KBM-7 (cell line): ENCODE measurements at places on chromosomes 3 and 15.

- DNase-seq = no peak
Measured at GRCh38 chr15:62393196-62393595, 228.1 kb upstream of the C2CD4B start.

- no peak for DNase-seq
Measured at GRCh38 chr15:78322243-78322642, 17.9 kb upstream of the CRABP1 start.

DNA sequence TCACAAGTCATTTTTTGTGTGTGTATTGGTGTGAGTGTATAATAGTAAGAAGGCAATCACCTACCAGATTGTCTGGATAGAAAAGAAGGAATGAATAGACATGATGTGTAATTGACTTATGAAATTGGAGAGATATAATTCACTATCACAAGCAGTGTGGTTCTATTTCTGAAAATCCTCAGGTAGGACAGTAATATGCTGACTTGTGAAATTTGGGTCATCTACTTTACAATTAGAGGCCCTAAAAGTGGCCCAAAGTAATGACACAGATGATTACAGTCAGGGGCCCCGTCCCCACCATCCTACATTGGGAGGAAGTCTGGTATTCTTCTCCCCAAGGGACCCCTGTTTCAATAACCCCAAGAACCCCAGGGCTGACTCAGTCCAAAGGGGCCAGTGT lies 73.6 kb upstream of the SELENOK start:
- no peak for DNase-seq

DNA sequence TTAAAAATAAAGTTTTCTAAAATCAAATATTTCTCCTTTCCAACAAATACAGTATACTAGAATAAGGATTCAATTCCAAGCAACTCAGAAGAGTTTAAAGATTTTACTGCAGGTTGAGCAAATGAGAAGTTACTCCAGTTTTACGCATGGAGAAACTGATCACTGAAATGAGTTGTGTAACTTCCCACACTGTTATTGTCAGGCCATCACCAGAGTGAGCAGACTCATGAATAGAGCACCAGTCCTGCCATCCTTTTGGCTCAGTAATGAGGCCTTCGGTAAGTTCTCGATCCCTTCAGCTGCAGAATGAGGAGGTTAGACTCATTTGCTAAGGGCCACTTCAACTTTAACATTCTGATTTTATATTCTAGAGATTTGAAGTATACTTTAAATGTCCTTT lies 48.1 kb downstream of the OSBPL10 start:
- DNase-seq = no peak

- DNase-seq = no peak
Measured at GRCh38 chr15:45618813-45619212, 16.0 kb upstream of the SQOR start.

- DNase-seq = no peak
Measured at GRCh38 chr15:95975212-95975611, 355.3 kb upstream of the NR2F2 start.

- no peak for DNase-seq
Measured at GRCh38 chr3:177035676-177036075, 161.6 kb downstream of the TBL1XR1 start.

- DNase-seq = no peak
Measured at GRCh38 chr3:129689036-129689435, 82.6 kb upstream of the PLXND1 start.

DNA sequence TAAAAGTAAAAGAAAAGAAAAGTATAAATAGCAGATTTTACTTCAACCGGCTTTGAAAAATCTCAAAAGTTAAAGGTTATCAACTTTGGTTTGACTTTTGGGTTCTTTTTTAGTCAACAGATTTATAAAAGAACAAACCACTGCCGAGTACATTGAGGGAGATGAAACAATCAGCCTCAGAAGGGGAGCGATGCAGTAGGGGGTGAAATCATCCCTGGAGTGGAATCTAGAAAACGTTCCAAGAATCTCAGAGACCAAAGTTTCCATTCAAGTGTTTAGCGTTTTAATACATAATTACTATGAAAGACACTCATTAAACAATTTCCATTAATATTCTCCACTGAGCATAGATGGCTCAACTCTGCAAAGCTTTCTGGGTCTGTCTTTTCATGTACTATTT lies 745.5 kb downstream of the NR2F2 start:
- DNase-seq = no peak

DNA sequence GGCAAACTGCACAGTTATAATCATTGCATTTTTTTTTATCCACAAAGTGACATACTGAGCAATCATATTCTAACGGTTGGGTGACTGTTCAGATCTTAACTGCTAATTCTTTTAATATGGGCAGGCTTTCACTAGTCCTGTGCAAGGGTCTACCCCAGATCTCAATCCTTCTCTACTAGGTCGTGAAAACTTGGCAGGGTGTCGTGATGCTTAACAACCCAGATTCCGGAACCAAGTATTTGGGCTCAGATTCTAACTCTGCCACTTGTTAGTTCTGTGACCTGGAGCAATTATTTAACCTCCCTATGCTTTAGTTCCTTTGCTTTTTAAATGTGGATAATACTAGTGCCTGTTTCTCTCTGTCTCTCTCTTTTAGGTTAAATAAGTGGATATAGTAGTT lies 16.4 kb upstream of the ALDH1A2 start:
- no peak for DNase-seq

- peak; percentile 30 for DNase-seq
Measured at GRCh38 chr3:183193762-183194689, 31.5 kb upstream of the LAMP3 start.

- no peak for DNase-seq
Measured at GRCh38 chr3:159787178-159787574, 201.5 kb upstream of the IL12A start.

- DNase-seq = no peak
Measured at GRCh38 chr3:108219336-108219735, 2.9 kb downstream of the IFT57 start.

DNA sequence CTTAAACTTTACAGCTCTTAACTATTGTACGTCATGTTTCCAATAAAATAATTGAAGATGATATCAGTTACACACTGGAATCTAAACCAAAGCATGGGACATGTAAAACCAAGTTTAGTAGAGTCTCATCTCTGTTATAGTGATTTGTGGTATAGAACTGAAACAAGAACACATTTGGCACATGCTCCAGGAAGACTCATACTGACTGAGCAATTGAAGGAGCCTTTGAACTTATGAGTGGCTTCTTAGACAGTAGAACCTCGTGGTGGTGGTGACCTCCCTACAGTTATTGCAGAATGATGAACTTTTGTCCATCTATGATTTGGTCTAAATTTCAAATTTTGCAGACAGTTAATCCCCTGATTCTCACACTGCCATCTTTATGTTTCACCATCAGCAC lies 729.7 kb downstream of the ROBO1 start:
- DNase-seq = no peak

DNA sequence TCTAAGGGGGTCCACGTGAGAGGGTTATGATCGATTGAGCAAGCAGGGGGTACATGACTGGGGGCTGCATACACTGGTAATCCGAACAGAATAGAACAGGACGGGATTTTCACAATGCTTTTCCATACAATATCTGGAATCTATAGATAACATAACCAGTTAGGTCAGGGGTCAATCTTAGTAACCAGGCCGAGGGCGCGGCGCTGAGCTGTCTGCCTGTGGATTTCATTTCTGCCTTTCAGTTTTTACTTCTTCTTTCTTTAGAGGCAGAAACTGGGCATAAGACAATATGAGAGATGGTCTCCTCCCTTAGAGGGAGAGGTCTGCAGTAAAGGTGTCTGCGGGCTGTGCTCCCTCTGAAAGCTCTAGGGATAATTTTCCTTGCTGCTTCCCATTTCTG lies 261.3 kb downstream of the XXYLT1 start:
- no peak for DNase-seq

- no peak for DNase-seq
Measured at GRCh38 chr3:141216975-141217374, 14.7 kb upstream of the PXYLP1 start.

- DNase-seq = no peak
Measured at GRCh38 chr3:65534805-65535204, 503.9 kb downstream of the MAGI1 start.

- DNase-seq = no peak
Measured at GRCh38 chr15:25176616-25176923, 221.8 kb downstream of the SNRPN start.

DNA sequence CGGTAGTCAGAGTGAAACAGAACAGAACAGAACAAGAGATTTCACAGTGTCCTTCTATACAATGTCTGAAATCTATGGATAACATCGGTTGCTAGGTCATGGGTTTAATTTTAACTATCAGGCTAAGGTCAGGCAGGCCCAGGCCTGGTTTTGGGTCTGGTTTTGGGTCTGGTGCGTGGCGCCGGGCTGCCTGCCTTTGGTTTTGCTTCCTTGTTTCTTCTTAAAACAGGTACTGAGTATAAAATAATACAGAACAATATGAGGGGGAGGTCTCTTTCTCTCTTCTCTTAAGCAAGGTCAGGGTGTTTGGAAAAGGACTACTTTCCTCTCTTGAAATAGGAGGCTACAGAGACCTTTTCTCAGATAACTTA lies 1.4 kb downstream of the AEN start:
- DNase-seq = no peak

DNA sequence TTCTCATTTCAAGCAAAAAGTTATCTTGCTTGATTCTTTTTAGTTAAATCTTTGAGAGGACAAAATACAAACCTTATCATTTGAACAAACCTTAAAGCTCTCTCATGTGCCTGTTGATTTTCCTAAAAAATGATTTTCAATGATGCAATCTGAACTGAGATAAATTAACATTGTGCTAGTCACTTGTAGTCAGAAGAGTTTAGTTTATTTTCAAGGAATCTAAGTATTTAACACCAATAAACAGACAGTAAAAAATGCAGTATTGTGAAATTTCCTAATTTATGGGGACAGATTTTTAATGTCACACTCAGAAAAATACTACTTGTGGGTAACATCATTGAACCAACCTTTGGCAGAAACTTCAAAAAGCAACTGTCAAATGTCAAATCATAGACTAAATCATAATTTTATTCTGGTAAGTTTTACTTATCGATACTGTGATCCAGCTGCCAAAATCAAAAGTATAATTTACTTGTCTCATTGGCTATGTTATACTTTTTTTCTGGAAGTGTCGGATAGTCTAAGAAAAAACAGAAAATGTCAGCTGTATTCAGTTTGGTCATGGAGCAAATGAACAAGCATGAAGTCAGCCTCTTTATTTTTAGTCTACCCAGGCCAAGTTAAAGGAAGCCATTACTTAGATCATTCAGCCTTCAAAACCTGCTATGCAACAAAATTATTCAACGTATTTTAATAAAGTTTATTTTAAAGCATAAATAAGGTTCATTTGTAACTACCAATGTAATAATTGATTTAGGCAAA lies 52.4 kb upstream of the FNDC3B start:
- no peak for DNase-seq

DNA sequence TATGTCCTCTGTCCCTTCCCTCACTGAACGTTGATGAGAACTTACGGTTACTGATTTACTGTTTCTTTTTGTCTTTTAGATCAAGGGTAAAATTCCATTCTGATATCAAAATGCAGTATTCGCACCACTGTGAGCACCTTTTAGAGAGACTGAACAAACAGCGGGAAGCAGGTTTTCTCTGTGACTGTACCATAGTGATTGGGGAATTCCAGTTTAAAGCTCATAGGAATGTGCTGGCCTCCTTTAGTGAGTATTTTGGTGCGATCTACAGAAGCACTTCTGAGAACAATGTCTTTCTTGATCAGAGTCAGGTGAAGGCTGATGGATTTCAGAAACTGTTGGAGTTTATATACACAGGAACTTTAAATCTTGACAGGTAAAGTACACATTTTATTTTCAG lies 990 bp downstream of the MYNN start:
- DNase-seq = no peak

- no peak for DNase-seq
Measured at GRCh38 chr3:72442759-72443158, 405.5 kb downstream of the SHQ1 start.

GRCh38 chr3:54939557-54940300 lies 11.9 kb upstream of the LRTM1 start:
- DNase-seq = no peak

GRCh38 chr3:128590948-128591347 lies 59.7 kb downstream of the RPN1 start:
- peak; percentile 64 for DNase-seq

- peak; percentile 95 for DNase-seq
Measured at GRCh38 chr15:64837502-64837901, 4.2 kb upstream of the PLEKHO2 start.

- no peak for DNase-seq
Measured at GRCh38 chr3:177626045-177626444, 428.8 kb upstream of the TBL1XR1 start.

- no peak for DNase-seq
Measured at GRCh38 chr15:38226608-38227266, 25.9 kb upstream of the SPRED1 start.

DNA sequence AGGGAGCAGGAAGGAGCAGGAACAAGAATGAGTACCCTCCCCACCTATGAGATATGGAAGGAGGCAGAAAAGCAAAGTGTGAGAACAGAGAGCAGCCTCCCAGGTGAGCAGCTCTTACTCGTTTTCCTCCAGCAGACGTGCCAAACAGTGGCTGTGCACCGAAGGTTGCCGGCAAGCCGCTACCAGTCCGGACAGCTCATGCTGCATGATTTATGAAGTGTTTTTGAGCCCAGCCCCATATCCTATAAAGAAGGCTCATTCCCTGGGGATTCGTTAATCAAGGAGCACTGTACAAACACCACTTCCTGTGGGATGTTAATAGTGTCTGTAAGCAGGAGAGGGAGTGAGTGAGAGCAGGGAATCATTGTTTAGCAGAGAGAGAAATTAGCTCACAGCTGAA lies 118.3 kb upstream of the FOXB1 start:
- no peak for DNase-seq

DNA sequence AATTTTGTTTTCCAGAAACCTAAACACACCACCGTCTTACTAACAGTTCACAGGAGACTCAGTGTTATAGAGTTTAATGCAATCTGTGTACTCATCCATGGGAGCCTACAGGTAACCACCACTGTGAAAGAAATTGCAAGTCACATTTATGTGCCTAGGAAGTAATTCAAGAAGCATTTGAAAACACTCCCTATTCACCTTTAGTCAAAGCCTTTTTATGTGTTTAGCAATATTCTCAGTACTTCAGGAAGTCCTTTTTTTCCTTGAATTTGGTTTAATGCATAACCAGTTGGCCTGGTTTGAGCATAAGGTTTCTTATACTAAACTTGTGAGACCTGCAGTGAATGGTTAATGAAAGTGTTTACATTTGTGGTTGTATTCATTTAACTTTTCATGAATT lies 346.1 kb downstream of the CHST2 start:
- DNase-seq = no peak

DNA sequence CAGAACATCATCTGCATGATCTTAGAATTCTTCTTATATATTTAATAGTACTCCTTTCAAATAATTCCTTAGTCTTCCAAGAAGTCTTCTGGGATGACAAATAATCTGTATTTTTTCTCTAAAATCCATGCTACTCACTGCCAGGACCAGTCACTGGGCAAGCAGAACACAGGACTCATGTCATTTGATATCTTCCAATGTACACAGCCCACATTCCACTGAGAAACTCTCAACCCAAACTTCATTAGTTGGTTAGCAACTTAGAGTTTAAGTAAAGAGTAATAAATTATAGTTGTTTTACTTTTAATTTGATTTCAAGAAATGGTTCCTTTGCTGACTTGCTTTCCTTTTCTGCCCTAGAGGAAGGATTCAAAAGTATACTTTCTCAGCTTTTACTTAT lies 317.0 kb downstream of the VGLL3 start:
- no peak for DNase-seq

- no peak for DNase-seq
Measured at GRCh38 chr3:196013587-196014487, 68.1 kb downstream of the TFRC start.

GRCh38 chr3:190877925-190878324 lies 15.4 kb upstream of the GMNC start:
- DNase-seq = no peak
